ENCODE measurements at places on chromosomes 7 and 10.

DNA sequence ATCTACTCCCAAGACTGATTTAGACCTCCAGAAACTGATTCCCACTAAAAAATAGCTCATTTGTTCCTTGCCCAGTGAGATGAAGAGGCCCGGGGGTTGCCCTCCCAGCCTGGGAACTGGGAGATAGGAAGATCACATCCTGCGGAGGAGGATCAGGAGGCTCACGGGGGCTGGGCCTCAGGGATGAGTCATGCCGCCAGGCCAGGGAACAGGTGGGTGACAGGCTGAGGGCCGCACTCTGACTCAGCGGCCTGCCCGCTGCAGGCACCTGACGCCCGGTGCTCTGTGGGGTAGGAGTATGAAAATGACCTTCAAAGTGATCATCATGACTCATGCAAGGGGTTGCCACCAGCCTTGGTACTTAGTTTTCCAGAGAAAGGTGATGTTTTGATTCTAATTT, 104.5 kb upstream of the ZPBP start:
- no peak for DNase-seq

- no peak for DNase-seq
Observed at GRCh38 chr10:102744374-102745051, 765 bp downstream of the WBP1L start.

GRCh38 chr10:21363092-21363730, 162.3 kb downstream of the SKIDA1 start:
- no peak for DNase-seq

GRCh38 chr7:128385988-128386925, 23.5 kb downstream of the IMPDH1 start:
- no peak for DNase-seq

DNA sequence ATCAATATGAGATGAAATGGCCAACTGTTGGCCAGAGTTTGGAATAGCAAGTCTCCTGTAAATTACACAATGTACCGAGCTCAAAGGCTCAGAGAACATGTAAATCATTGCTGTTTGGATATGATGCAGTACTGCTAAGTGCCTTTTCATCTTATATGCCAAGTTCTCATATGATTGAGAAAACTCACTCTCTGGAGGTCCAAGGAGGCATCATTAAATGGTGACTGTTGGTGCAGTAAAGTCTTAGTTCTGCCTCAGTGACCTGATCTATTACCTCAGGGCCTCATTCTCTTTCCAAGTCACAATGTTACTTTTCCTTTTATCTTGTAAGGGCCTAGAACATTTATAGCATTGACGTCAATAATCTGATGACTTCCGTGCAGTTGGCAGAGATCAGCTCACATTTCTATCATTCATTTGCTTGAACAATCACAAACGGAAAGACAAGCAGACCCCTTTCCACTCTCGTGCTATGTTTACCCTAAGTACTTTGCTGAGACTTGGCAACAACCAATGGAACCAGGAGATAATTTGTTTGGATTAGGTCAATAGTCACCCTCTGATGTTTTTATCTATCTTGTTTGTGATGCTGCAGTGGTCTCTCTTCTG, 32.6 kb upstream of the PDK4 start:
- DNase-seq: peak; percentile 23

GRCh38 chr10:130571674-130572073, 435.5 kb downstream of the GLRX3 start:
- no peak for DNase-seq
